ENCODE measurements at places on chromosomes 13 and 19.

DNA sequence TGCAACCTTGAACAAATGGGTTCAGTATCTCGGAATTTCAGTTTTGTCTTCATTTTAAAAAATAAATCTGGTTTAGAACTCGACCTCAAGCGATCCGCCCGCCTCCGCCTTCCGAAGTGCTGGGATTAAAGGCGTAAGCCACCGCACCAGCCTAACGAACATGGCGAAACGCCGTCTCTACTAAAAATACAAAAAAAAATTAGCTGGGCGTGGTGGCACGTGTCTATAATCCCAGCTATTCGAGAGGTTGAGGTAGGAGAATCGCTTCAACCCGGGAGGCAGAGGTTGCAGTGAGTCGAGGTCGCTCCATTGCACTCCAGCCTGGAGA lies 571 bp downstream of the ZNF302 start:
- no peak for DNase-seq

- peak; percentile 96 for DNase-seq
Measured at GRCh38 chr19:17419621-17420474, at the start of gene MVB12A. TSS of gene MVB12A (plus strand) at chr19:17420047. CDS start at chr19:17420136, 89 bp downstream.

DNA sequence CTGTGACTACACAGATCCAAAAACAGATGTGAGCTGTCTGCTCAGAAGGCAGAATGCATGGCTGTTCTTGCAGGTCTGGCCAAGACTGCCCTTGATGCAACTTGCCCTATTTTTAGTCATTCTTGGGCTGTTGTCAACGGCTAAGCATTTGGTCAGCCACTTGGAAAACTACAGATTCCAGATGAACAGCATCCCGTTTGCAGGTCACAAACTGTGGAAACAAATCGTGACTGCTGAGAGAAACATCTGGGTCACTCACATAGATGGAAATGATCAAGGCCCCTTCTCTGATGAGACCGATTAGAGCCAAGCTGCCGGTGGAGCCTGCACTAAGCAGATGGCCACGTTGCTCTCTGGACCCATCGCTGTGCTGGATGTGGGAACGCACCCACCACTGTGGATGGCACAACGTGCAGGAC lies 15.4 kb upstream of the METTL21C start:
- no peak for DNase-seq

DNA sequence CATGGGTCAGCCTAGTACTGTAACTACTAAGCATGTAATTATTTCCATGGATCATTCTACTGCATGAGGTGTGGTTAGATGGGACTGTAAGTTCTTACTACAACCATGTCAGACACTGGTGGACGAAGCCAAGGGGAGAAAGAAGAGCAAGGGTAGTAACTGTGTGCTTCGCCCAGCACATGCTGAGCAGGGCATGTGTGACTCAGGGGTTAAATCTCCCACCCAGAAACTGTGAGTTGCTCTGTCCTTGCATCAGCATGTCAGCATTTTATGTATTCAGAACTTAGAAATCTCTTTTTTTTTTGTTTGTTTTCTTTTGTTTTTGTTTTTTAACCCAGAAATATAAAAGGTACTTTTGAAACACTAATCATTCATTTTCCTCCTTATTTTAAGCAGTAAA lies 436.6 kb upstream of the KLF12 start:
- DNase-seq, result no peak

- DNase-seq, result no peak
Measured at GRCh38 chr19:10295305-10295846, 5.6 kb downstream of the ICAM5 start.

- no peak for DNase-seq
Measured at GRCh38 chr13:19382111-19382510, 179.2 kb downstream of the TPTE2 start.

- no peak for DNase-seq
Measured at GRCh38 chr13:20053891-20054290, 95.4 kb downstream of the ZMYM2 start.

Data from kidney glomerular epithelial cell (primary cell).